Kidney (tissue), 22 donors: ENCODE measurements at places on chromosomes 11 and 22. TPM values are rescaled to one million over a fixed set of nuclear protein-coding genes. Genes with fewer than 3 reads are reported as not detected.

DNA sequence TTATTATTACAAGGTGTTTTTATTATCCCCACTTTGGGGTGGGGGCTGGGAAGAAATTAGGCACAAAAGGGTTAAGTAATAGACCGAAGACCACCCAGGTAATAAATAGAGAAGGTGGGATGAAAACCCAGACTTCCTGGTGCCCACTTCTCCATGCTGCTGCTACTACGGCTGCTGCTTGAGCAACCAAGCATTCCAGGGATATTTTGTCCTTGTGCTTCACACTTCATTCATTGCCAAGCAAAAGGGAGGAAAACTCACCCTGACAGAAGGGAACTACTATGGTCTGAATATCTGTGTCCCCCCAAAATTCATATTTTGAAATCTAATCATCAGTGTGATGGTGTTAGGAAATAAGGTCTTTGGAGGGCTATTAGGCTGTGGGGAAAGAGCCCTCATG, 470.9 kb upstream of the API5 start:
- no peaks in the 10 kb centered on the region for H3K27me3 ChIP-seq
- H3K4me1 ChIP-seq: no peaks in the 10 kb centered on the region
- DNase-seq: no peak
- H3K4me3 ChIP-seq: no peak overlapping the region
- no peak overlapping the region for H3K27ac ChIP-seq

GRCh38 chr22:49271831-49272230, 555.8 kb downstream of the BRD1 start:
- no peak for DNase-seq
- H3K4me3 ChIP-seq: no peak overlapping the region
- no peaks in the 10 kb centered on the region for H3K36me3 ChIP-seq
- H3K27ac ChIP-seq: no peak overlapping the region

GRCh38 chr11:123184531-123184930, 10.5 kb downstream of the CLMP start:
- H3K4me1 ChIP-seq: peaks cover 3% of the 10 kb centered on the region
- H3K27me3 ChIP-seq: no peaks in the 10 kb centered on the region
- H3K27ac ChIP-seq: no peak overlapping the region
- H3K4me3 ChIP-seq: no peak overlapping the region

- H3K27me3 ChIP-seq: no peaks in the 10 kb centered on the region
- no peak overlapping the region for H3K27ac ChIP-seq
- no peaks in the 10 kb centered on the region for H3K4me1 ChIP-seq
- no peak overlapping the region for H3K4me3 ChIP-seq
- DNase-seq: no peak
These were observed 58.7 kb upstream of the KIRREL3 start for GRCh38 chr11:127059286-127059685.

DNA sequence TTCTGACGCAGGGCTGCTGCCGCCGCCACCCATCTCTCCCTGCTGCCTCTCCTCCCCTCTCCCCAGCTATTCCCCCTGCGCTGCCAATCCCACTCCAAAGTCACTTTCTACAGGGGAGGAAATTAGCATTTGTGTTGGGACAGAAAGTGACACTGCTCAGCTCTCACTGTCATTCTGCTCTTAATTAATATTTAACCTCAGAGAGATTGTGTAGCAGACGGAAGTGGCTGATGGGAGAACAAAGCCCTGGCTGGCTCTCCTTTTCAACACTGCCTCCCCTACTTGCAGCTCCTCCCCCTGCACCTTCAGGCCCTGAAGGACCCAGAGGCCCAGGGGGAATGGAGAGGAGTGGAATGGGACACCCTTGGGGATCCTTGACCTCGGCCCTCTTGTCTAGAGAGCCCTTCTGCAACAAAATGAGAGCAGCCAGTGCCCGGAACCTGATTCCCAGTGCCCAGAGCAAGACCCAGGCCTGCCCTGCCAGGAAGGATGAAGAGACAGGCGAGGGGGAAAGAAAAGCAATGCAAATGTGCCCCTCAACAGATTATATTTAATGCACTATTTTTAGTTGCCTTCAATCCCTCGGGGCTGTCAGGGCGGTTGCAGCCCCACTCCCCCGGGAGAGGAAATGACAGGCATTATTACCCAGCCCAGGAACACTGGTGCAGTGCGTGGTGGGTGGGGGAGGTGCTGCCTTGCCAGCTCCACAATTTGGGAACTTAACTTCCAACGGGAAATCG, 14.6 kb upstream of the NRGN start:
- no peak overlapping the region for H3K4me3 ChIP-seq
- H3K27ac ChIP-seq: no peak overlapping the region
- H3K4me1 ChIP-seq: peaks cover 9% of the 10 kb centered on the region
- DNase-seq: no peak
- H3K36me3 ChIP-seq: no peaks in the 10 kb centered on the region

DNA sequence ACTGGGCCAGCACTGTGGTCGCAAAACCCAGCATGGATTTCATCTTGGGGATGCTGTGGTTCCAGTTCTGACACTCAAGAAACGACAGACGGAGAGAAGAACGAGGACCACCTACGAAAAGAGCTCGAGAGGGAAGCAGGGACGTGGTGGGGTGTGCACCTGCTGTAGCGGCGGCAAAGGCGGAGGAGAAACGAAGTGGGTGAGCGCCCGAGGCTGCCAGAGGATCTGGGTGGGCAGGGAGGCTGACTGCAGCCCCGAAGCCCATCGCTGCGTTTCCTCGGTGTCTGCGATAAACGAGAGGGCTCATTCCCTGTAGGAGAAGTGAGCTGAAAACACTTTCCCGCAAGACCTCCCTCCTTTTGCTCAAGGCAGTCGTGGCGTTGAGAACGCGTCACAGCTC, 246.1 kb downstream of the OR4C45 start:
- DNase-seq: no peak
- no peak overlapping the region for H3K4me3 ChIP-seq
- H3K27me3 ChIP-seq: no peaks in the 10 kb centered on the region
- no peaks in the 10 kb centered on the region for H3K36me3 ChIP-seq
- H3K4me1 ChIP-seq: no peaks in the 10 kb centered on the region

NOL12 gene
- total RNA-seq: 27.5 TPM
